ENCODE measurements at places on chromosomes 3 and 15. TPM values are rescaled to one million over a fixed set of nuclear protein-coding genes. Genes with fewer than 3 reads are reported as not detected.

The UTS2B gene
- polyA plus RNA-seq, result 0.70 TPM

The TRIM42 gene
- not detected for polyA plus RNA-seq

The SERPINI2 gene
- 1.4 TPM for polyA plus RNA-seq

The STRC gene
- polyA plus RNA-seq, result 1.6 TPM

The RTP1 gene
- not detected for polyA plus RNA-seq

The FANCD2 gene
- polyA plus RNA-seq, result 24.8 TPM

The IL5RA gene
- 0.79 TPM for polyA plus RNA-seq

The FETUB gene
- polyA plus RNA-seq, result 0.92 TPM

The CLSTN2 gene
- polyA plus RNA-seq, result 1.9 TPM
